ENCODE measurements at places on chromosomes 7 and 10. TPM values are rescaled to one million over a fixed set of nuclear protein-coding genes. Genes with fewer than 3 reads are reported as not detected.

The NUTM2B gene
- 0.17 TPM for total RNA-seq

The ACHE gene
- total RNA-seq, result 4.8 TPM

The IL15RA gene
- total RNA-seq, result 0.98 TPM

The ITPRID1 gene
- 0.13 TPM for total RNA-seq

- no peak overlapping the region for H3K4me3 ChIP-seq
- no peak overlapping the region for H3K27ac ChIP-seq
- no peak for DNase-seq
- H3K4me1 ChIP-seq, result no peaks in the 10 kb centered on the region
- H3K36me3 ChIP-seq, result no peaks in the 10 kb centered on the region
These were observed 22.6 kb downstream of the CSGALNACT2 start for GRCh38 chr10:43160921-43161255.

DNA sequence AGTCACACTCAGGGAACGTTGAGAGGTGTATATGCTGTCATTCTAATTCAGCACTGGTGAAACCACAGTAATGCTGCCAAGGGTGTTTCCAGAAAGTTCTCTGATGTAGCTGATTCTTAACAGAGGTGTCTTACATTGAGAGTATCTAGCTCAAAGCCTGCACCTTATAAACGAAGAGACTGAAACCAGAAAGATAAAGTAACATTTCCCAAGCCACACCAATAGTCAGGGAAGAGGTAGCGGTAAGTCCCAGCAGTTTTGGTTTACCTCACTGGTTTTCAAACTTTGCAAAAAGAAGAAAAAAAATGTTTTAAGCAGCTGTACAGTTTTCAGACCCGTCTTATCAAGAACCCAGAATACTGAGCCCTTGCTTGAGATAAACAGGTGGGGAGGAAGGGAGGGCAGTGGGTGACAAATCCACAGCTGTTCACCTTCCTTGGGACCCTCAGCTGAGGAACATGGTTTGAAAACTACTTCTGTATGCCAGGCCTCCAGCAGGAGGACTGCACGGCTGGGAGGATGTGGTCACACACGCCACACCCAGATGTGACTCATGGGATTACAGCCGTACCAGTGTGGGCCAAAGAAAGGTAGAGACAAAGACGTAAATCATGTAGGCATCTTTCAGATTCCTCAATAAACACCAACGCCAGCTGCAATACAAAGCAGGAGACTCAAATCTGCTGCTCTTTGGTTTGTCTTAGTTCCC, 63.9 kb upstream of the GSDME start:
- no peaks in the 10 kb centered on the region for H3K36me3 ChIP-seq
- DNase-seq, result no peak
- H3K4me3 ChIP-seq, result no peak overlapping the region

GRCh38 chr10:34808801-34809745, 6.0 kb downstream of the PARD3 start:
- H3K4me1 ChIP-seq, result peaks cover 22% of the 10 kb centered on the region
- no peak overlapping the region for H3K4me3 ChIP-seq
- no peak overlapping the region for H3K27ac ChIP-seq
- H3K36me3 ChIP-seq, result no peaks in the 10 kb centered on the region
- no peaks in the 10 kb centered on the region for H3K27me3 ChIP-seq
- DNase-seq, result no peak

DNA sequence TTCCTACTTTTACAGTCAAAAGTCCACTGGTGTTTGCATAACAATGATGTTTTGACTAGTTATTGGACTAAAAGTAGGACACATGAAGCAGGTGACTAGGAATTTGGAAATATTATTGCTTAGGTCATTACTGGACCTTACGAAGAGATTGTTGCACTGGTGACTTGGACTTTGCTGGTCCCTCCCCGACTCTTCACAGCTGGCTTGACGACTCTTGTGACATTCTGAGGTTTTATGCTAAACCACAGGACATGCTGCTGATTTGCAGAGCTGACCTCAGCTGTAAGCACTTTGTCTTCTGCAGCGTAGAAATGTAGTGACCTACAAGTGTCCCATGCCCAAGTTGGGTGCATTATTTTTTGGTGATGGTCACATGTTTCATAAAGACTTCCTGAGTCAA, 21.9 kb downstream of the PCBD1 start:
- H3K27me3 ChIP-seq, result no peaks in the 10 kb centered on the region
- no peaks in the 10 kb centered on the region for H3K4me1 ChIP-seq
- no peak for DNase-seq
- H3K36me3 ChIP-seq, result peaks cover 10% of the 10 kb centered on the region
- H3K4me3 ChIP-seq, result no peak overlapping the region

- H3K27me3 ChIP-seq, result peaks cover 28% of the 10 kb centered on the region
- no peak overlapping the region for H3K27ac ChIP-seq
- no peaks in the 10 kb centered on the region for H3K4me1 ChIP-seq
- H3K4me3 ChIP-seq, result peak overlapping the region; percentile 73
- no peaks in the 10 kb centered on the region for H3K36me3 ChIP-seq
These were observed 571 bp upstream of the VWC2 start for GRCh38 chr7:49772916-49773217.

DNA sequence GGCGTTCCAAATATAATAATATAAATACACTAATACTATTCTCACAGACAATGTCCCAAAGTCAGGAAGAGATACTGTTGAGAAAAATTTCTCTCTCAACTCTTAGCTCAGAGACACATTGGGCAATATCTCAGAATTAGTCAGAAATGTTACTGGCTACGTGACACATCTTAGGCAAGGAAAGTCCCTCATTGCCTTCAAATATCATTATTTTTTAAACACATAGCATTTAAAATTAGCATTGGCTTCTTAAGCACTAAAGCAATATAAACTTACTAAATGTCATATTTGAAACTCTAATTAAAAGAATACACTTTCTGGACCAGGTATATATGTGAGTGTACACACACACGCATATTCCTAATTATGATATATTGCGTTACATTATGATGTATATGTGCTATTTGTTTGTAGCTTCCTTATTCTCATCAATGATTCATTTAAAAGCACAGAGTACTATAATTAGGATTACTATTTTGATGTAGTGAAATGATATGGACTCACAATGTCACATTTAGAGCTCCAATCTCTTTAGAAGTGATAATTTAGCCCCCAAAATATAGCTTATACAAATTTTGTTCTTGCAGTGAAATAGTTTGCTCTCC, 255.8 kb downstream of the TWIST1 start:
- no peaks in the 10 kb centered on the region for H3K36me3 ChIP-seq
- DNase-seq, result no peak
- H3K4me3 ChIP-seq, result no peak overlapping the region
- no peak overlapping the region for H3K27ac ChIP-seq

GRCh38 chr10:3648170-3648569, 136.8 kb downstream of the KLF6 start:
- no peak overlapping the region for H3K4me3 ChIP-seq
- DNase-seq, result no peak
- no peaks in the 10 kb centered on the region for H3K27me3 ChIP-seq
- no peak overlapping the region for H3K27ac ChIP-seq
- H3K36me3 ChIP-seq, result no peaks in the 10 kb centered on the region
- H3K4me1 ChIP-seq, result no peaks in the 10 kb centered on the region

DNA sequence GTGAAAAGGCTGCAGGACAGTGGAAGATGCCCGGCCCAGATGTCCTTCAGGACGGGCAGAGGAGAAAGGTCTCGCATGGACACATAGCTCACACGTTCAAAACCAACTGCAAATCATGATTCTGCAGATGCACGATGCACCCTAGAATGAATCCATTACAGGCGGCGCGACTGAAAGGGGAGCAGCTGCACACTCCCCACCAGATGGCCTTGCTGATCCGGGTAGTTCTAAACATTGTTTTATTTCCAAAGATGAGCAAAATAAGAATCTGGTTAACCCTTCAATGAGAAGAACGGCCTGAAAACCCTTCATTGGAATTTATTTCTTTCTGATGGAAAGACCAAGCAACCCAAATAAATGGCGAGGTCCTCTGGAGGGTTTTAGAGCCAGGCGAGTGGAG, 33.8 kb downstream of the CHST15 start:
- H3K4me1 ChIP-seq, result peaks cover 4% of the 10 kb centered on the region
- H3K4me3 ChIP-seq, result no peak overlapping the region
- H3K36me3 ChIP-seq, result no peaks in the 10 kb centered on the region
- H3K27me3 ChIP-seq, result no peaks in the 10 kb centered on the region

GRCh38 chr7:43808410-43808809, 49.9 kb downstream of the BLVRA start:
- no peak overlapping the region for H3K27ac ChIP-seq
- H3K36me3 ChIP-seq, result peaks cover 11% of the 10 kb centered on the region
- H3K4me1 ChIP-seq, result no peaks in the 10 kb centered on the region
- DNase-seq, result no peak
- no peaks in the 10 kb centered on the region for H3K27me3 ChIP-seq

GRCh38 chr7:22055226-22055625, 109.5 kb upstream of the CDCA7L start:
- no peak for DNase-seq
- H3K36me3 ChIP-seq, result no peaks in the 10 kb centered on the region
- no peak overlapping the region for H3K27ac ChIP-seq
- H3K4me3 ChIP-seq, result no peak overlapping the region
- H3K4me1 ChIP-seq, result no peaks in the 10 kb centered on the region

GRCh38 chr10:11358923-11359575, 252.4 kb downstream of the USP6NL start:
- H3K27me3 ChIP-seq, result no peaks in the 10 kb centered on the region
- H3K4me1 ChIP-seq, result no peaks in the 10 kb centered on the region
- no peaks in the 10 kb centered on the region for H3K36me3 ChIP-seq
- H3K27ac ChIP-seq, result no peak overlapping the region

DNA sequence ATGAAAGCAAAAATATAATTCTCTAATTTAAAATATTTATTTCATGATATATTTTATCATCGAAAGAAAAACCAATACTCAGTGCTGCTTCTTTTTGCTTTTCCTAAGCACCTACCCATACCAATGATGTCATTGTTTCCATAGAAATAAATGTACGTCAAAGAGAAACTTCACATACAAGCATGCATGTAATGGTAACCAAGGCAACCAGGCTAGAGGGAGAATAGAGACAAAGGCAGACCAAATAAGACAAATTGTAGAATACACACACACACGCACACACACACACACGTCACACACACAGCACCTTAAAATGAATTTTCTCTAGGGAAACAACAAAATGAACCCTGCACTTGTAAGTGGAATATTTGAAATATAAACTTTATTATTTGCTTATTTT, 75.5 kb downstream of the MACC1 start:
- no peak overlapping the region for H3K4me3 ChIP-seq
- H3K36me3 ChIP-seq, result no peaks in the 10 kb centered on the region
- H3K27ac ChIP-seq, result no peak overlapping the region
- H3K27me3 ChIP-seq, result no peaks in the 10 kb centered on the region

DNA sequence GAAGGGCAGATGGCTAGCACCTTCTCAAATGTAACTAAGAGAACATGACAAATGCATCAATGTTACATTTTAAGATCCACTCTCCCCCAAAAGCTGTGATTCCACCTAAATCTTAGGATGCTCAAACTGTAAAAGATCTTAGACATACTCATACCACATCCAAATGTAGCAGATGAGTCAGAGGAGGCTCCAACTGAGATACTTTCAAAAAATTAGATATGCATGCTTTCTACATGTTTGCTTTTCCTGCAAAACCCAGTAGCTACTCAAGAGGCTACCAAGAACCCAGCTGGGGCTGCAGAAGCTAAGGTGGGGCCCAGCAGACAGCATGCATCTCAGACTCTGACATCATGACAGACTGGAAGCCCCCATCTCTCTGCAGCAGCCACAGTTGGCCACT, 31.4 kb upstream of the FRMD4A start:
- H3K27ac ChIP-seq, result no peak overlapping the region
- no peak overlapping the region for H3K4me3 ChIP-seq
- DNase-seq, result no peak
- H3K4me1 ChIP-seq, result no peaks in the 10 kb centered on the region
- no peaks in the 10 kb centered on the region for H3K36me3 ChIP-seq

GRCh38 chr7:107998660-107999480, 4.1 kb downstream of the LAMB1 start:
- peaks cover 27% of the 10 kb centered on the region for H3K27me3 ChIP-seq
- H3K36me3 ChIP-seq, result peaks cover 20% of the 10 kb centered on the region
- no peak for DNase-seq

GRCh38 chr10:49668684-49669083, 10.8 kb upstream of the C10orf53 start:
- H3K4me1 ChIP-seq, result no peaks in the 10 kb centered on the region
- 0 out of 2 replicates have a peak, but pooled peaks cover 2% of the 10 kb centered on the region for H3K27me3 ChIP-seq
- H3K36me3 ChIP-seq, result no peaks in the 10 kb centered on the region

DNA sequence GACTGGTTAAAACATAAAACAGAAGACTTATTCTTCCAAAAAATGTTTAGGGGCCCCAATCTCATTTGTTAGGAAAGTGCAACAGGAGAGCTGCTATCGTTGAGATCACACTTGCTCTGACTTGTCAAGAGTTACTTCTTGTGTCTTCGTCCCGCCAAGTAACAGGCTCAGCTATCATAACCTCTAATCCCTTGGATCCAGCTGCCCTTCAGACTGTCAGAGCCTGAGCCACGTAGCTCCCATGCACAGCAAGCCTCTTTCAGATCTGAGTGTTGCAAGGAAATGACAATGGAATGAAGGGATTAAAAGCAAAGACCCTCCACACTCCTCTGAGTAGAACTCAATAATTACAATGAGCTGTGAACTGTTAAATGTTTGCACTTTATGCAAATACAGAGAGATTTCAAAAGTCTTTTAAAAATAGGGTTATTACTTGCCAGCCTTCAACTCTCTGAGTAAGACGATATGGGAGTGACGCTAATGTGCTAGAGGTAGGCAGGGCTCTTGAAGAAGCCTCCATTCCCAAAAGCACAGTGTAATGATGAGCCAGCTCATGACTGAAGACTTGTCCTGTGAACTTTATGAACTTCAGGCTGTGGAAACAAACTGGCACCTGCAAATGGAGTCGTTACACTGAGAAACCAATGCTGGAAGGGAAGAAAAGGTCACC, 28.4 kb upstream of the CDK13 start:
- no peaks in the 10 kb centered on the region for H3K4me1 ChIP-seq
- no peaks in the 10 kb centered on the region for H3K27me3 ChIP-seq
- H3K4me3 ChIP-seq, result no peak overlapping the region
- no peaks in the 10 kb centered on the region for H3K36me3 ChIP-seq
- no peak overlapping the region for H3K27ac ChIP-seq
- DNase-seq, result peak; percentile 37

- no peak overlapping the region for H3K4me3 ChIP-seq
- no peaks in the 10 kb centered on the region for H3K4me1 ChIP-seq
- H3K27me3 ChIP-seq, result no peaks in the 10 kb centered on the region
- no peak overlapping the region for H3K27ac ChIP-seq
These were observed 153.0 kb upstream of the PDE1C start for GRCh38 chr7:32223071-32223650.

DNA sequence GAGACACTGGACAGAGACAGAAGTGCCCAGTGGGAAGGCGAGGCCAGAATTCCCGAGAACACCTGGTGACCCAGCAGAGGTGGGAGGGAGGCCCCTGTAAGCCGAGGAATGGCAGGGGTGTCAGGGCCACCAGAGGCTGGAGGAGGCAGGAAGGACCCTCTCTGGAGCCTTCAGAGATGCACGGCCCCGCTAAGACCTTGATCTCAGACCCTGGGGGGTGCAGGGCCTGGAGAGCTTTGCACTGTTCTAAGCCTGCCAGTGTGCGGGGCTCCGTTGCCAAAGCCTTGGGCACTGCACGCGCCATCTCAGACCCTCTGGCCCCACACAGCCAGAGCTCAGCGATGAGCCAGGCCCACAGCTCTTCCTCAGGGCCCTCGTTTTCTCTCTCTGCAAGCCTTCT, 557.1 kb downstream of the PTPRN2 start:
- H3K27me3 ChIP-seq, result no peaks in the 10 kb centered on the region
- H3K4me1 ChIP-seq, result no peaks in the 10 kb centered on the region
- no peak overlapping the region for H3K4me3 ChIP-seq
- DNase-seq, result no peak
- no peaks in the 10 kb centered on the region for H3K36me3 ChIP-seq
- H3K27ac ChIP-seq, result no peak overlapping the region

- no peak for DNase-seq
- H3K4me1 ChIP-seq, result no peaks in the 10 kb centered on the region
- no peaks in the 10 kb centered on the region for H3K27me3 ChIP-seq
- H3K4me3 ChIP-seq, result no peak overlapping the region
These were observed 289.3 kb upstream of the ZMIZ1 start for GRCh38 chr10:78779339-78779955.

Data from H1 (cell line).